ENCODE measurements at places on chromosomes 2 and 18. TPM values are rescaled to one million over a fixed set of nuclear protein-coding genes. Genes with fewer than 3 reads are reported as not detected.

TRIM43B gene
- total RNA-seq = not detected

C1GALT1C1L gene
- not detected for total RNA-seq

DNA sequence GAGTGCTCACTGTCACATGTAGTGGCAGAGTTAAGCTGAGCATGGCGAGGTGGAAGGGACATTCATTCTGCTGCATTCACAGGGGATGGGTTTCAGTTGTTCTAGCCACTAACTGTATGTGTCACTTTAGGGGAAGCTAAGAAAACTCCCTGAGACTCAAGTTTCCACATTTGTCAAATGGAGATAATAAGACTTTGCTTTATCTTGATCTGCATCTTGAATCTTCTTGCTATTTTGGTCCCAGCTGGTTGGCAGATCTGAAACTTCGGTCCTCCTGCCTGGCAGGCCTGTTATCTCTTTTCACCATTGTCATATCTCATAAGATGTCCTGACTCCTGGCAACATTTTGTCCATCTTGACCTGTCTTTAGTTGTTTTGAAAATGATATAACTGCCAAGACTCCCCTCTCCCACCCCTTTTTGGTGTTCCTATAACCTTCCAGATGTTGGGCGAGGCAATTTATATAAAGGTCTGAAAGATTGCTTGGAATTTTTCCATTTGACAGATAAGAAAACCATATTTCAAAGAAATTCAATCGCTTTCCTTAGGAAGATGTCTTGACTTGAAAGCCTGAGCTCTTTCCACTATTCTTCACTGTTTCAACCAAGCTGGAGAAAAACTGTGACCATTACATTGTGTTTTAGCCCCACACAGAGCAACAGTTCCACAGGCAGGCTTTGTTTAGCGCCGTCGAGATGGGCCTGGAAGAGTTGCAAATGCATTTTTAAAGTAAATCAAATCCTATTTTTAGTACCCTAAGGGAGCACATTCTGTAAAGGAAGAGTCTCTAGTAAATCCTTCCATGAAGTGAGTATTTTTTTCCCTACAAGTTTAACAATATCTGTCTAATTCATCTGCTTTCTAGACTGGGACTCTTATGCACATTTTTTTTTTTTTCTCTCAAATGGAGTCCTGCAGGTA is 33.4 kb downstream of the MYCN start:
- DNase-seq = no peak

CFAP65 gene
- total RNA-seq = not detected

DNA sequence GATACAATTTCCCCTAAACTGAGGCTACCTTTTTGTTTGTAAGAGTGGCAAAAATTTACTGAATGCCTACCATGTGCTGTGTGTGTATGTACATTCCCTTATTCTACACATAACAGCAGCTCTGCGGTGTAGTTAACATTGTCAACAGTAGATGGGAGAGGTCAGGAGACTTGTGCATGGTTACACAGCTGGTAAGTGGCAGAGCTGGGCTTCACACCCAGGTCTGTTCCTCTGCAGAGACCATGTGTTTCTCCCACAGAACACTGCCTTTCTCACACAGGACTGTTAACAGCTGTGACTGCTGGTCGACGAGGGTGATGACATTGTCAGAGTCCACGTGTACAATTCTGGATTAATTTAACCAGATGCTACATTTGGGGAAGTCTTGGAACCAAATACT is 49.1 kb downstream of the EML6 start:
- no peak for DNase-seq

RBM43 gene
- 0.59 TPM for total RNA-seq

- no peak for DNase-seq
Observed at GRCh38 chr18:2997846-2998564, 14.9 kb downstream of the LPIN2 start.

GRCh38 chr2:160411167-160411566 is 82.4 kb downstream of the RBMS1 start:
- DNase-seq = no peak

GRCh38 chr2:119377993-119378345 is 11.2 kb downstream of the DBI start:
- no peak for DNase-seq
